ENCODE measurements at places on chromosomes 11 and 22. TPM values are rescaled to one million over a fixed set of nuclear protein-coding genes. Genes with fewer than 3 reads are reported as not detected.

WBP2NL gene
- polyA plus RNA-seq: 8.4 TPM

YPEL4 gene
- polyA plus RNA-seq: 5.1 TPM

CRYAB gene
- polyA plus RNA-seq: 38.0 TPM

SAA4 gene
- not detected for polyA plus RNA-seq

BTBD18 gene
- polyA plus RNA-seq: 0.70 TPM

FBLN1 gene
- 98.3 TPM for polyA plus RNA-seq

ARVCF gene
- 18.3 TPM for polyA plus RNA-seq

ZC3H12C gene
- 8.8 TPM for polyA plus RNA-seq

ALX4 gene
- polyA plus RNA-seq: 0.20 TPM

PGA5 gene
- 0.37 TPM for polyA plus RNA-seq

CCDC81 gene
- 1.3 TPM for polyA plus RNA-seq

MS4A6A gene
- 14.2 TPM for polyA plus RNA-seq

OR5P2 gene
- 0.13 TPM for polyA plus RNA-seq

POLD4 gene
- polyA plus RNA-seq: 25.2 TPM

CCDC86 gene
- 15.6 TPM for polyA plus RNA-seq

C22orf31 gene
- polyA plus RNA-seq: 1.5 TPM

MMP11 gene
- polyA plus RNA-seq: 13.3 TPM

DMC1 gene
- polyA plus RNA-seq: 8.1 TPM

SLC22A6 gene
- 29.4 TPM for polyA plus RNA-seq

SSH3 gene
- polyA plus RNA-seq: 22.8 TPM

CSF2RB gene
- 1.9 TPM for polyA plus RNA-seq

PARVG gene
- 2.0 TPM for polyA plus RNA-seq

LUZP2 gene
- polyA plus RNA-seq: 1.7 TPM

FAM181B gene
- 2.3 TPM for polyA plus RNA-seq

MS4A15 gene
- polyA plus RNA-seq: not detected

GP1BB gene
- polyA plus RNA-seq: 2.9 TPM

TRIM34 gene
- 11.7 TPM for polyA plus RNA-seq

INS gene
- not detected for polyA plus RNA-seq

TENM4 gene
- 24.5 TPM for polyA plus RNA-seq

TRIM51 gene
- polyA plus RNA-seq: not detected

TBX1 gene
- polyA plus RNA-seq: 0.42 TPM

Measured in left kidney (tissue), 8 donors.